ENCODE measurements at places on chromosomes 3 and 15. TPM values are rescaled to one million over a fixed set of nuclear protein-coding genes. Genes with fewer than 3 reads are reported as not detected.

- DNase-seq: no peak
Observed at GRCh38 chr3:67614195-67614594, 40.2 kb downstream of the SUCLG2 start.

DNA sequence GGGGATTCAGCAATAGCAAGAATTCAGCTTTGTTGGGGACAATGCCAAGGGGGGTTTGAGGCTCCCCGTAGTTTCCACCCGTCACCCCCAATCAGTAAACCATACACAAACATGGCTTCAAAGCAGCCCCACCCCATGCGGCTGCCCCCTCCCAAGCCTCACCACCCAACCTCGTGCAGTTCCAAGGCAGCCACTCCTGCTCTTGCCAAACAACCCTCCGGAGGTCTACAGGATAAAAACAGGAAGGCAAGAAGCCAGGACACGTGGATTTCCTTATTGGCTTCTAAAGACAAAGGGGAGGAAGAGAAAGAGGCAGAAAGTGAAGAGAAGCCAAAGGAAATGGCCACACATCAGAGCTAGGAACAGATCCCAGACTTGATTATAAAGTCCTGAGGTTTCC is 121.1 kb downstream of the SHQ1 start:
- no peak for DNase-seq

Gene KNG1
- not detected for total RNA-seq

- DNase-seq: no peak
Observed at GRCh38 chr3:187107989-187108388, 31.3 kb downstream of the RPL39L start.

DNA sequence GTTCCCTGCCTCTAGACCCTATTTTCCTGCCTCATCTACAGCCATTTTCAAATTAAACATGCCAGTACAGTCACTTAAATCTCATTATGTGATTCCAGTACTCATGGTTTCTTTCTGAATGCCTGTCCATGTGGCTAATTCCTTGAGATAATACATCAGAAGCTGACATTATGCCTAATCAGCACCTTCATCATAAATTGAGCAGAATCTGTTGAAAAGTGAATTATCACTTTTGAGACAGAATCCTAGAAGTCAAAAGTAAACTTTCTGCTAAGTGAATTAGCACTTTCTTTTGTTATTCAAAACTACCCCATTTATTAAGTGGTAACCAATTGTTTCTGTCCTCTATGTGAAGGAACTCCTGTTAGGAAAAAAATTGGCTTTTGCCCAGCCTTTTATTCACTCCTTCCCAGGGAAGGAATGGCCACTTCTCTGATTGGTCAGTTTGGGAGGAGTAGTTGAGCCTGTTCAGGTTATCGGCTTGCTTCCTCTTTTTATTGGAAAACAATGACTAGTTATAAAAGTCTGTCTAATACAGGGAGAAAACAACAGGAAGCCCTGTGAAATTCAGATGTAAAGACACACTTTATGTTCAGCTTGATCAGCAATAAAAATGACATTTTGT is 40.5 kb downstream of the OSTN start:
- no peak for DNase-seq

Data from IMR-90 (cell line).